Right ventricle myocardium inferior (tissue), 1 donor: ENCODE measurements at places on chromosomes 2 and 18. TPM values are rescaled to one million over a fixed set of nuclear protein-coding genes. Genes with fewer than 3 reads are reported as not detected.

GRCh38 chr2:28539118-28539541, 43.3 kb downstream of the PLB1 start:
- DNase-seq, result no peak

GRCh38 chr2:231923951-231924888, 2.0 kb downstream of the NPPC start:
- DNase-seq, result peak; percentile 64

Gene FAM237A
- 1.2 TPM for total RNA-seq

- no peak for DNase-seq
These were observed 230.8 kb upstream of the RAB6C start for GRCh38 chr2:129748653-129749052.

- DNase-seq, result no peak
These were observed 11.3 kb upstream of the MALL start for GRCh38 chr2:110126906-110127305.
